ENCODE measurements at places on chromosomes 1 and 21.

DNA sequence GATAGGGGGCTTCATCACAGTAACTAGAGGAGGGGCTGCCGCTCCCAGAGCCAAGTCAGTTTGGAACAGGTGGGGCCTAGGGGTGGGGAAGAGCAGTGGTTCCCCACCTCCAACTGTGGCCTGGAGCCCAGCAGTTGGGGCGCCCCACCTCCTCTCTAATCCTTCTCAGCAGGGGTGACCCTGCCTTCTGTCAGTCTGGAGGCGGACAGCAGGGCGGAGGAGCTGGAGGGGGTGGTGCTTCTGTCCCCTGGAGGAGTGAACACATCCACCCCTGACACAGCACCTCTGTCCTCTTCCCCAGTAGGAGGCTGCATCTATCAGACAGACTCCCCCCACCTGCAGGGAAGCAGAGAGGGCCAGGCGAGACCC, 73.8 kb downstream of the MRPL37 start:
- DNase-seq, result no peak

- no peak for DNase-seq
Observed at GRCh38 chr1:178143730-178144690, 50.1 kb downstream of the RASAL2 start.

DNA sequence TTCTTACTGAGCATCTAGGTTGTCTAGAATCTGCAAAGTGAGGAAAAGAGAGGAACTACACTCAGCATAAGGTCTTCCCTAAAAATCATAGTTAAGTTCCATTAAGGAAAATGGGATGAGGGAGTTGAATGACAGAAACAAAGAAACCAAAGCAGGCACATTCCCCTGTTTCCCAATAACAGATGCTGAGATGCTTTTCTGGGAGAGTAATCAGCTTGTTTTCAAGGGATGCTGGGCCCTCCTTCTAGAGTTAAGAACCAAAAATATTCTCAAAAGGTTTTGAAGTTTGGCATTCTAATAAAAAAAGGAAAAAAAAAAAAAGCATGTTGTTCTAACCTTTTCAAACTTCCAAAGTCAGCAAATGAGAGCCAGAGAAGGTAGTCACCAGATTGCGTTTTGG, 105.2 kb upstream of the ZNF648 start:
- DNase-seq, result no peak

DNA sequence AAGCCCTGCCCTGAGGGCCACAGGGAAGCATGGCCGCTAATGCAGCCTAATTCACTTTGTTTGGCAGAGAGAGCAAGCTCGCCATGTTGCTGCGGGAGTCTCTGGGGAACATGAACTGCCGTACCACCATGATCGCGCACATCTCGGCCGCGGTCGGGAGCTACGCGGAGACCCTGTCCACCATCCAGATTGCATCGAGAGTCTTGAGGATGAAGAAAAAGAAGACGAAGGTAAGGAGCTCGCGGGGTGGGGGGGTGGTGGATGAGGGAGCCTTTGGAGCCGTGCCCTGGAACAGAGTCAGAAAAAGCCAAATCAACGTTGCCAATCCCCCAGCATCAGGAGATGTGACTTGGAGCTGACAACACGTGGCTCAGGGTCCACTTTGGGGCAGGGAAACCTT, 529.4 kb downstream of the KIF26B start:
- no peak for DNase-seq

DNA sequence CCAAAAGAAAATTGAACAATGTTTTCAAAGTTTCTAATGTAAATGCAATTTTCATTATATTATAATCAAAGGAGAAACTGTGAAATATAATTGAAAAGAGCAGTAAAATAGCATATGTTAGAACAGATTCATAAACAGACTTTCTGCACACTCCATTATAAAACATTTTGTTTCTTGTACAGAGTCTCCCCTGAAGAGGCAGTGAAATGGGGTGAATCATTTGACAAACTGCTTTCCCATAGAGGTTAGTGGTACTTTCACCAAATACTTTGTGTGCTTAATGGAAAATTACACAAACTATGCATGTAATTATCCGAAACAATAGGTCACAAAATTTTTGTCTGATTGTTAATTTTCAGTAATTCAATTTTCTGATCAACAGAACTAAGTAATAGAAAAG, 1.9 kb downstream of the RGS18 start:
- DNase-seq, result no peak

- DNase-seq, result no peak
Observed at GRCh38 chr1:93106226-93106625, 27.1 kb downstream of the MTF2 start.

DNA sequence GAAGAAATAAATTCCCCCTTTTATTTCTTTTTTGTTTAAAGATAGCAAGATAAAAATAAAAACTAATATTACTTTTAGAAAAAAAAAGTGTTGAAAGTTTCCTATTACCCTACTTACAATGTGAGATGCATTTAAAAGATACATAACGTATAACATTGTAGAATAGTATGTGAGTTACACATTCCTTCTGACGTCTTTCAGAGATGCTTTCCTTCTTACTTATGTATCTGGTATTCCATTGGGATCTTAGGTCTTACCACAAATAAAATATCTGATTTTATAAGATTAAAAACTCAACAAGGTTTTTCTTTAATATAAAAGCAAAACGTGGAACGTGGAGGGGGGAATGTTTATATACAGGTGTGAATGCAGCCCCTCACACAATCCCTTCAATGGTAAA, 147.2 kb upstream of the ETS2 start:
- no peak for DNase-seq

DNA sequence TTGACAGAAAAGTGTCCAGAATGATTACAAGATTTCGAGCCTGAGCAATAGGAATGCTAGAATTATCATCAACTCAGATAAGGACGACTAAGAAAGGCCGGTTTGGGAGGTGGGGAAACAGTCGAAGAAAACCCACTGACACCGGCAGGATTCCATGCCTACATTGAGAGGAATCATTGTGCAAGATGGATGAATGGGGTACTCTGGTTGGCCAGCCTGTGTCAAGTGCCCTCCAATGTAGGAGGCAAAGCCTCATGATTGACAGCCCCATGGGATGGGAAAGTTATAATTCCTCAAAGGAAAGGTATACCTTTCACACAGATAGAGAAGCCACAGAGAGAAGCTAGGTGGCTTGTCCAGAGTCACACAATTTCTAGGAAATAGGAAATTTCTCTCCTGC, 153.5 kb upstream of the CTTNBP2NL start:
- DNase-seq, result no peak

DNA sequence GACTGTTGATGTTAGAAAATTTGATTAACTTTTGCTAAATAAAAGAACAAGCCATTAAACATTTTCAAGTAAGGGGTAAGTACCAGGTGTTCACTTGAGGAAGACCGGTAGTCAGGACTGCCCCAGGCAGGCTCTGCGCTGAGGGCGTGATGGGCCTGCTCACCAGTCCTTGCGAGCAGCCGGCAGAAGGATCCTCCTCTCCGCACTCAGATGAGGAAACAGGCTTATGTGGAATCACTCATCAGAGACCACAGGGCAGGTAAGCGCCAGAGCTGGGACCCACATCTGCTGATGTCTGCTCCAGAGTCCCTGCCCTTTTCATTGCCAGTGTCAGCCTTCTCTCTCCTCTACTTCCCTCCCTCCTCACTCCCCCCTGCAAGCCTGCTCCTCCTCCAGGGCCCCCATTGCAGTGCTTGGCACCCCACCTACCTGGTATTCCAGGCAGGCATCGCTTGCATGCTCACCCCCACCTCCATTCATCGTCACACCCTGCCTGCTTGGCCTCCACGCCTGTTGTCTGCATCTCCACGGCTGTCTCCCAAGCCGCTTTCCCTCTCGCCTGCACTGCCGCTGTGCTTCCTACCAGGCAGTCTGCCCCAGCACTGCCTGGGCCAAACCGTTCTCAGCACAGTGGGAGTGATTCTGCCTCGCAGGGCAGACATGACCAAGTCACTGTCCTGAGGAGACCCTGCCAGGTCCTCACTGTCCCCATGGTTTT, 24.7 kb upstream of the KDM4A start:
- no peak for DNase-seq

DNA sequence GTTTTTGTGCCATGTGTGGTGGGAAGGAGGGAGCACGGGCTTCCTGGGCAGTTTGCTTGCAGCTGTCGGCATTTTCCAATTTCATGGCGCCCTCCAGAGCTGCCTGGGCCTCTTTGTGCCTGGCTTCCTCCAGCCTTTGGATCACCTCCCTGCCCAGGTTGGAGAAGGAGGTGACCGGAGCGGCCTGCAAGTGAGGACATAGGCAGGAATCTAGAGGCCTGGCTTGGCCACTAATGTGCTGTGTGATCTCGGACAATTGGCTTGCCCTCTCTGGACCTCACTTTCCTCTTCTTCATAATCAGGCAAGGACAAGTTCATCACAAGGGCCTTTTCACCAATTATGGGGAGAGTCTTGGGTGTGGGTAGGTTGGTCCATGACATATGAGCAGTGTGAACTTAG, 245.1 kb downstream of the MATN1 start:
- no peak for DNase-seq

- DNase-seq, result no peak
Observed at GRCh38 chr1:114379358-114379757, 131.6 kb downstream of the TRIM33 start.

GRCh38 chr1:46187106-46187869, 10.9 kb downstream of the POMGNT1 start:
- no peak for DNase-seq

DNA sequence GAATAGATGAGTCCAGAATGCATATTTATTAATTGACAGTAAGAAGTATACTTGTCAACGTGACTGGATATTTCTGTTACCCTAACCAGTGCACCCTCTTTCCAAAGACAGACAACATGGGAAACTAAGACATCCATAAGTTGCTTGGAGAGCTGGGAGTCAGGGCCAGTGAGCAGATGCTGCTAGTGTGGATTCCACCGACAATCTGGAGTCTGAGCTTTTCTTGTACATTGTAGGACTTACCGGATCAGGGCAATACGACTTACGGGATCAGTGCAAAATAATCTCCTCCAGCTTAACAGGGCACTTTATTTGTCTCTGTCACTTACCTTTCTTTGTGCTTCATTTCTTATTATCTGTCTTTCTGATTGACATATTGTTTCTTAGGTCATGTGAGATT, 24.6 kb upstream of the FCRL4 start:
- no peak for DNase-seq

DNA sequence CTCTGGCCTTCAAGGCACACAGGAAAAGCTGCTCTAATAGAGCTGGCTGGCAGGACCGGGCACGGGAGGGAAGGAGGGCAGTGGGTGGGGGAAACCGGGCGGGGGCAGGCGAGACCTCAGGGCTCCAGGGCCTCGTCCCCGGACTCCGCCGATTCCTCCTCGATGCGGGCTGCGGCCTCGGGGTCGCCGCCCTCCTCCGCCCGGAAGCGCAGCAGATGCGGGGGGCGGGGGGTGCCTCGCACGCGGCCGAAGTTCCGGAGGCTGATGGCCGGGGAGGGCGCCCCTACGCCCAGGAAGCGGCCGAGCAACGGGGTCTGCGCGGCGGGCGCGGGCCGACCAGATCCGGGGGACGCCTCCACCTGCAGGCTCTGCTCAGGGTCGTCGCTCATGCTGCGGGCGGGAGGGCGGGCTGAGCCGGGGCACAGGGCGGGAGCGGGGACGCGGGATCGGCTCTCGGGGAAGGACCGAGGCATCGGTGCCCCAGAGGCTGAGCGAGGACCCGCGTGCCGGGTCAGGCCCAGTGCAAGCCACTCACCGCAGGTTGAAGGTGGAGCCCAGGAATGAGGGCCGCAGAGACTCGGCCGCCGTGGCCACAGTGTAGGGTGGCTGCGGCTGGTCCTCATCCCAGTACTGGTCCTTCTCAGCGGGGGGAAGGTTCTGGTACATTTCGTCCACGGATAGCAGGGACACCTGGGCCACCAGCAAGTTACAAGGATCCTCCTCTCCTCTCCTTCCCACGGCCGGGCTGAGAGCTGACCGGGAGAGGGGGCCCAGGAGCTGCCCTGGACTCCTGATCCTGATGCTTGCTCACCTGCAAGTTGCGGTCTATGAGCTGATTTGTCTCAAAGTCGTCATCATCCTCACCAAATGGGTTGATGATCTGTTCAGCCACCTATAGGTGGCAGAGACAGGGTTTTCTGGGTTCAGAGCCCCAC, 3.6 kb downstream of the BEST4 start:
- no peak for DNase-seq

GRCh38 chr1:207871117-207871649, 39.7 kb downstream of the CD34 start:
- DNase-seq, result no peak

GRCh38 chr1:14968251-14968851, 185.2 kb upstream of the TMEM51 start:
- no peak for DNase-seq

- DNase-seq, result no peak
Observed at GRCh38 chr21:26019236-26019635, 151.3 kb downstream of the APP start.

DNA sequence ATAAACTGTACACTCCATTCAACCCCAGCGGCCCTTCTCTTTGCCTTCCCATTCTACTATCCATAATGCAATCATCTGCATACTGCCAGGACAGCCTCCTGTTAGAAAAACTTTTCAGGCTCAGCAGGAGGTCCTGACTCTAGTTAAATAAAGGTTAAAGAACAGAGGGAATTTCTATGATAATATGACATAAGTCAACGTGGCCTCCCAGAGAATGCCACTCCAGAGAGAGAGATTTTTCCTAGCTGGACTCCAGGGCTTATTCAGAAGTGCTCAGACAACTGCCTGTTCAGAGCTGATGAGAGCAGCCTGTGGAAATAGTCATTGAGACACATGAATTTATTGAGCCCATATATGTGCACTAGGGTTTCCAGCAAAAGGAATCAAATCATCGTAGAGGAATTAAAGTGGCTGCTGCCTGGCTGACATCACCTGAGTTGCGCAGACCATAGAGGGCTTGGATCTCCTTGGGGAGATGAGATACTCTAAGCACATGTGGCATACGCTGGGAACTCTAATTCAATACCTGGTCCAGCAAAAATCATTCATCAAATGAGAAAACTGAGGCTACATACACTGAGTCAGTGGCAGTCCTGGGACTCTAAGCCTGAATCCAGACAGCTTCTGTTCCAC, 736.2 kb downstream of the PTPRU start:
- DNase-seq, result no peak

DNA sequence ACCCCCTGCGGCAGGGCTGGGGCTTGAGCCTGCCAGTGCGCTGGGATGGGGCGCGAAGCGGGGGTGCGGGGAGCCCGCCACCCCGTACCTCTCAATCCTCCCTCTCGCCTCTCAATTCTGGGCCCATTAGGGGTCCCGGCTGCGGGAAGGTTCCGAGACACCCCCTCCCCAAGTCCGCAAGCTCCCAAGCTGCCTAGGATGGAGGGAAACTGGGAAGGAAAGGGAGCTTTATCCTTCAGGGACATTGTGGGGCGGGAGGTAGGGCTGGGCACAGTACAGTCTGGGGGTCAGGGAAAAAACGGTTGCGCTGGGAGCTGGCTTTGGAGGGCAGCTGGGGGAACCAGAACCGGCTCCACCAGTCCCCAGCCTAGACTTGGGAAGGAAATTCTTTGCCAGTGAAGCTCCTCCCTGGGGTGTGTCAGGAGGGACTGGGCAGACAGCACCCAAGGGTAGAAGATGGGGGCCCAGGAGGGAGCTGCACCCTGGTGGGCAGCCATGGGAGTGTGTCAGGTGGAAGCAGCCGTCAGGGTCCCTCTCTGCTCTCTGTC, 904 bp downstream of the GJB3 start:
- DNase-seq, result no peak

GRCh38 chr1:153792631-153793041, 17.4 kb downstream of the SLC27A3 start:
- no peak for DNase-seq
